Chondrocyte (in vitro differentiated cells): ENCODE measurements at places on chromosomes 2 and 18. TPM values are rescaled to one million over a fixed set of nuclear protein-coding genes. Genes with fewer than 3 reads are reported as not detected.

The COL6A3 gene
- total RNA-seq = 250 to 264 TPM (median 264 TPM) in 3 replicates

The KIF3C gene
- total RNA-seq = 34.4 to 38.6 TPM (median 37.3 TPM) in 3 replicates

The WDR7 gene
- total RNA-seq = 14.3 to 27.8 TPM (median 14.9 TPM) in 3 replicates

The C2orf66 gene
- 0.89 TPM in 1 of 3 replicates, not detected in the others for total RNA-seq

The GREB1 gene
- total RNA-seq = 0.52 to 2.2 TPM (median 1.6 TPM) in 3 replicates

The ARHGAP15 gene
- 0.36 to 0.42 TPM in 2 of 3 replicates, not detected in the other for total RNA-seq

The EMILIN2 gene
- total RNA-seq = 2.2 to 9.9 TPM (median 9.3 TPM) in 3 replicates

The L3MBTL4 gene
- total RNA-seq = 0.41 to 1.9 TPM (median 1.0 TPM) in 3 replicates

The RBKS gene
- total RNA-seq = 0.45 to 1.3 TPM (median 0.49 TPM) in 3 replicates

The RETREG2 gene
- total RNA-seq = 81.1 to 88.0 TPM (median 85.0 TPM) in 3 replicates

The TPO gene
- total RNA-seq = not detected in 3 replicates

The MYO3B gene
- total RNA-seq = not detected in 3 replicates

The NEB gene
- 1.0 to 2.2 TPM (median 2.2 TPM) in 3 replicates for total RNA-seq

The MC5R gene
- total RNA-seq = not detected in 3 replicates

The CCT7 gene
- 182 to 214 TPM (median 192 TPM) in 3 replicates for total RNA-seq

The EPC2 gene
- 23.2 to 29.3 TPM (median 23.8 TPM) in 3 replicates for total RNA-seq

The SPATA3 gene
- total RNA-seq = not detected in 3 replicates

The CROCC2 gene
- not detected in 3 replicates for total RNA-seq

The STK17B gene
- 35.4 to 50.2 TPM (median 37.2 TPM) in 3 replicates for total RNA-seq

The REG3G gene
- total RNA-seq = not detected in 3 replicates

The SIX3 gene
- total RNA-seq = not detected in 3 replicates

The TRIB2 gene
- total RNA-seq = 37.5 to 42.3 TPM (median 40.5 TPM) in 3 replicates

The WNT10A gene
- not detected in 3 replicates for total RNA-seq

The THSD7B gene
- total RNA-seq = not detected in 3 replicates

The HOXD9 gene
- total RNA-seq = not detected in 3 replicates

The CD302 gene
- 6.0 to 10.6 TPM (median 6.4 TPM) in 3 replicates for total RNA-seq

The RUFY4 gene
- total RNA-seq = not detected in 3 replicates

The CNNM4 gene
- 7.6 to 8.3 TPM (median 7.7 TPM) in 3 replicates for total RNA-seq

The DHRS9 gene
- not detected in 3 replicates for total RNA-seq

The RAPGEF4 gene
- total RNA-seq = 0.54 to 2.3 TPM (median 0.57 TPM) in 3 replicates

The CCDC85A gene
- total RNA-seq = 0.51 to 5.0 TPM (median 0.70 TPM) in 3 replicates

The SAG gene
- total RNA-seq = not detected in 3 replicates

The TLX2 gene
- total RNA-seq = 0.10 TPM in 1 of 3 replicates, not detected in the others

The MALL gene
- total RNA-seq = 0.60 to 0.85 TPM (median 0.82 TPM) in 3 replicates

The MYCN gene
- 0.17 to 0.34 TPM in 2 of 3 replicates, not detected in the other for total RNA-seq

The KCNJ3 gene
- total RNA-seq = 0.07 to 0.51 TPM in 2 of 3 replicates, not detected in the other

The TDRD15 gene
- 0.07 to 0.12 TPM (median 0.10 TPM) in 3 replicates for total RNA-seq

The THOC1 gene
- total RNA-seq = 18.3 to 29.8 TPM (median 19.9 TPM) in 3 replicates

The C1GALT1C1L gene
- total RNA-seq = not detected in 3 replicates

The GCG gene
- 0.31 TPM in 1 of 3 replicates, not detected in the others for total RNA-seq

The ABCB11 gene
- not detected in 3 replicates for total RNA-seq

The SLC4A3 gene
- 9.7 to 17.2 TPM (median 17.2 TPM) in 3 replicates for total RNA-seq

The CPS1 gene
- 4.3 to 15.2 TPM (median 4.6 TPM) in 3 replicates for total RNA-seq

The MAL gene
- not detected in 3 replicates for total RNA-seq
